Stimulated activated CD8-positive, alpha-beta memory T cell treated with anti-CD3 and anti-CD28 coated beads, Interleukin-12 subunit alpha, Interleukin-12 subunit beta, amount 100 ng/mL, for 4 hours (primary cell): ENCODE measurements at places on chromosomes 1 and 21.

- DNase-seq: no peak
Measured at GRCh38 chr1:229753764-229754551, 127.9 kb downstream of the URB2 start.

DNA sequence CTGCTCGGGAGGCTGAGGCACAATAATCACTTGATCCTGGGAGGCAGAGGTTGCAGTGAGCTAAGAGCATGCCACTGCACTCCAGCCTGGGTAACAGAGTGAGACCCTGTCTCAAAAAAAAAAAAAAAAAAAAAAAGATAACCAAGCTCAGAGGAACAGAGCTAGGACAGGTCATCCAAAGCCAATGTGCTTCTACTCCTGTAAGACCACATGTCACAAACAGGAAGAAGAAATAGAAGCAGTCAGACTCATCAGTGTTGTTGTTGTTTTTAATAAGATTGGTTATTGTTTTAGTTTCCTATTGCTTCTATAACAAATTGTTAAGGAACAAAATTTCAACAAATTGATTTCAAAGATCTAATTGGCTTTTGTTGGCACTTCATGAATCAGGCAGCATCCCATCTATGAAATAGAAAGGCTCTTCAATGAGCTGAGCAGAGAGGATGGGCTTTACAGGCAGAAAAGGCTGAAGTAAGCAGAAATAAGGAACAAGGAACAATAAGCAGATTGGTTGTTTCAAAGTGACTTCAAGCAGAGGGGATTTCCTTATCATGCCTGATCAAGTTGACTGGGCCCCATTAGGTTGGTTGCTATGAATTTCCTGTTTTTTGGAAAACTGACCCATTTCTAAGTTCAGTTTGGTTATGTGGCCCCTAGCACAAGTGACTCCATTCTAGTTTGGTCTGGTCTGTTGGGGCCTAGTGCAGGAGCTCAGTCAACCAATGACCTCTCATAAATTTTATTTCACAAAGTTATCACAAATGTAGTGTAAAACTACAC, 6.0 kb upstream of the AKNAD1 start:
- DNase-seq: no peak

DNA sequence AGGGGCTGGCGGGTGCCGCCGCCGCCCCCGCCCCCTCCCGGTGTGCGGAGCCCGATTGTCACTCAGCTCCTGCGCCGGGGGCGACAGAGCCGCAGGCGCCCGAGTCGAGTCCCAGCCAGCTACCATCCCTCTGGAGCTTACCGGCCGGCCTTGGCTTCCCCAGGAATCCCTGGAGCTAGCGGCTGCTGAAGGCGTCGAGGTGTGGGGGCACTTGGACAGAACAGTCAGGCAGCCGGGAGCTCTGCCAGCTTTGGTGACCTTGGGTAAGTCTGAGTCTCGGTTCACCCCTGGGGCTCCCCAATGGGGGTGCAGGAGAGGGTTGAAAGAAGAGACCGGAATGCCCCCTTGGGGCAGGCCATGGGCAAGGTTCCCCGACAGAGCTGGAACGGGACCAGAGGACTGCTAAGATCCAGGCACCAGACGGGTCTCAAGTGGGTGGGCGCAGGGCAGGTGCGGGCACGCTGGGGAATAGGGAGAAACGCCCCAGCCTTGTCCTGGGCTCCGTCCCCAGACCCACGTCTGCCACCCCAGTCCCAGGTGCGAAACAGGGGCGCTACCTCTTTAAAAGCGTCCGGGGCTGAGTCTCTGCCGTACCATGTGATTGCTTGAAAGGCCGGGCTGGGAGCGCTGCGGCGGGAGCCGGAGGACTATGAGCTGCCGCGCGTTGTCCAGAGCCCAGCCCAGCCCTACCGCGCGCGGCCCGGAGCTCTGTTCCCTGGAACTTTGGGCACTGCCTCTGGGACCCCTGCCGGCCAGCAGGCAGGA, at the start of gene ADORA1:
TSS of gene ADORA1 (plus strand) at position 61 of the 765 bp plus-strand sequence. CDS start 1,116 bp downstream, outside the sequence.
- no peak for DNase-seq

DNA sequence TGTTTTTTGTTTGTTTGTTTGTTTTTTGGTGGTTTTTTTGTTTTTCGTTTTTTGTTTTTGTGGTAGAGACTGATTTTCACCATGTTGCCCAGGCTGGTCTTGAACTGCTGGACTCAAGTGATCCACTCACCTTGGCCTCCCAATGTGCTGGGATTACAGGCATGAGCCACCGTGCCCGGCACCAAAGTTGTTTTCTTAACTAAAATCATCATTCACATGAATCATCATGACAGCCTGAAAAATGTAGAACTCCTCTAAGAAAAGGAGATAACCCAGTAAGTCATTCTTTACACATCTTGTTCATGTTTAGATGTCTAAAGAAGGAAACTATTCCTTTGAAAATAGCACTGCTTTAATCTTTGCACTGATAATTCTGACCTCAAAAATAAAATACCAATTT, 37.5 kb downstream of the DISP1 start:
- no peak for DNase-seq

- DNase-seq: no peak
Measured at GRCh38 chr1:9643351-9644256, 7.9 kb upstream of the PIK3CD start.

GRCh38 chr21:28752131-28752530, 240.5 kb downstream of the LTN1 start:
- DNase-seq: no peak

DNA sequence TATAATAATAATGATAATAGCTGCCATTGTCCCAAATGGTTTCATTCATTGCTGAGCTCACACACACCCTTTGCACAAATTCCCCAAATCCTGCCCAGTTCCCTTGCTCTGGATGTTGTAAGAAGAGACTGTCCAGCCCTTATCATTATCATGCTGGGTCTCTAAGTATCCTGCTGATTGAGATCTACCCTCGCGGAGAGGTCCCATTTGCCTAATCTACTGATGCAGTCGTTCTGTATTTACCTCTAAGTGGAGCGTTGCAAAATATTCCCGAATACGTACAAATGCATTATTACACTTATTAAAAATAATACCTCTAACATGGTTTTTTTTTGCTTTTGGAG, 51.2 kb downstream of the TNFRSF8 start:
- DNase-seq: no peak

DNA sequence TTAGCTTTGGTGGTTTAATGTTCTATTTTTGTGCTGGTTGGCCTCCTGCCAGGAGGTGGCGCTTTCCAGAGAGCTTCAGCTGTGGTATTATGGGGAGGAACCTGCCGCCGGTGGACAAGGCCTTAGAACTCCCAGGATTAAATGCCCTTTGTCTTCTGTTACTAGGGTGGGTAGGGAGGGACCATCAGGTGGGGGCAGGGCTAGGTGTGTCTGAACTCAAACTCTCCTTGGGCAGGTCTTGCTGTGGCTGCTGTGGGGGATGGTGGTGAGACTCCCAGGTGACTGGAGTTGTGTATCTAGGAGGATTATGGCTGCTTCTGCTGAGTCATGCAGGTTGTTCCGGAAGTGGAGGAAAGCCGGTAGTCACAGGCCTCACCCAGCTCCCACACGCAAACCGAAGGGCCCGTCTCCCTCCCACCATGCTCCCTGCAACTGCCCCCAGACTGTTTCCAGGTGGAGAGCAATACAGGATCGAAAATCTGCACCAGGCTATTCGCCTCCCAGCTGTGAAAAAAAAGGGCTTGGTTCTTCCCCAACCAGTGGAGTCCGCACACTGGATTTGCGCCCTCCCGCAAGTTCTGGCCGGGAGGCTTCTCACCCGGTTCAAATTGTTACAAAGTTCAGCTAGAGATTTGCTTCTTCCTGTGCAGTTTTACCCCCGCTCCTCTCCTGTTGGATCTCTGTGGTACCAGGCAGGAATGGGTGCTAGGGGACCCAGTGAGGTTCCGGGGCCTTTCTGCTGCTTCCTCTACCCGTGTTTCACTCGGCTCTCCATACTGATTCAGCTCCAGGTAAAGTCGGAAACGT, 220.5 kb downstream of the CENPF start:
- no peak for DNase-seq

- no peak for DNase-seq
Measured at GRCh38 chr1:110626889-110627288, 20.7 kb upstream of the KCNA2 start.

DNA sequence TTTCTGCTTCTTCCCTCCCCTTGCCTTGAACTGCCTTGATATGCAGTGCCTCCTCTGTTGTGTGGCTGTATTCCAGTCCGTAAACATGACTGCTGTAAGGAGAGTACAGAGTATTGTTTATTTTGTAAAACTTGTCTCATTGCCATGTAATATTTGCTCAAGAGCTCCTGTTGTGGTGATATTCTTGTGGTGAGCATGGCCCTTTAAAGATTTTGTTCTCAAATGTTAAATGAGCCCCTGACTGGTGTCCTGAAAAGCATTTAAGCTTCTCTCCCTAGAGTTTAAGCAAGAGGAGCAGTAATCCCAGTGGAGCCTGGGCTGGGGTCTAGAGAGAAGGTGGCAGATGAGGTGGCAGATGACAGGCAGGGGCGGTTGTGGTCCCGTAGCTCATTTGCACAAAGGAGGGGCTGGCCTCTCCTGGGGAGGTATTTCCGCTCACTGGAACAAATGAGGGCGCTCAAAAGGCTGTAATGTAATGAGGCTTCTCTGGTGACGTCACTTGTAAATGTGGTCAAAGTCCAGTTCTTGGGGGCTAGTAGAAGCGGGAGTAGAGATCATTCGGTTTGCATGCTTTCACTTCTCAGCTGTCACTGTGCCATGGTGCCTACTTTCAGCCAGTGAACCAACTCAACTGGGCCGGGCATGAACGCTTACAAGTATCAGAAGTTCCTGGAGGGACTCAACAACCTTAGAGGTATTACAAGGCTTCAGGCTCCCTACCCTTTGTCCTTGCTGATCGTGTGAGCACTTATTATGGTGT, 46.0 kb upstream of the MACF1 start:
- DNase-seq: no peak

DNA sequence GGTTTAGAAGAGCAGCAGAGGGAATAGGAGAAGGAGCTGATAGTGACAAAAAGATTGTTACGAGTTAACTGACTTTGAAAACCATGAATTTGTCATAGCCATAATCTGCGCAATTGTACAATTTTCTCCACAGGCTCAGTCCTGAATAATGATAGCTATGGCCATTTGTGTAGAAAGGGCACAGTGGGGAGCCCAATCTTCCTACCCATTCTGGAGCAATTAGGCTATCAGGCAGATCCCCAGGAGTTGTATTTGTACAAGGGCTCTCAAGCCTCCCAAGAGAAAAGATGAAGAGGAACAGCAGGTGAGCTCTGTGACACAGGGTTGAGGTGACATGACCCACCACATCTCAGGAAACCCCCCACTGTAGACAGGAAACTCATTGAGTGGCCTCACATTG, 42.1 kb upstream of the SAMD13 start:
- DNase-seq: no peak

DNA sequence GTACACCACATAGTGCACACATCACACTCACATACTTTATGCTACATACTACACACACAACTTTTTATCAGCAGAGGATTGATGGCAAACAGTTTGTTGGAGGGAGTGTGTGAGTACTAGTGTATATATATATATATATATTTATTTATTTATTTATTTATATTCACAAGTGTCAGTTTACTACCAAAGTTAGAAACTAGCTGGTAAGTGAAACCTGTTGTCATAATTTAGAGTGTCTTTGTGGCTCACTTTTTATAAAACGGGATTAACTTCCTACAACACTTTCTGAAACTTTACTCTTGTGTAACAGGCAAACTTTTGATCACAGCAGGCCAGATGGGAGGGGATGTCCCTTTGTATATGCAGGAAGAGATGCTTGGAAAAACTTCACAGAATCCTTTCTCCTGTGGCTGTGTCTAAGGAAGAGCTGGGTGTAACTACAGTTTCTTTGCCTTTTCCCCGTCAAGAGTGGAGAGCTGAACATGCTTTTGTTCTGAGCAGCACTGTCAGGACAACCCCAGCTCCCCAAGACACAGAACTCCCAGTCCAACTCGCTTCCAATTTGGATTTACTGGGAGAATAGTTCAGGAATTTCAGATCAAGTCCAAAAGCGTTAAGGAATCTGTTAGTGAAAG, 1.9 kb upstream of the SAMD13 start:
- DNase-seq: no peak

DNA sequence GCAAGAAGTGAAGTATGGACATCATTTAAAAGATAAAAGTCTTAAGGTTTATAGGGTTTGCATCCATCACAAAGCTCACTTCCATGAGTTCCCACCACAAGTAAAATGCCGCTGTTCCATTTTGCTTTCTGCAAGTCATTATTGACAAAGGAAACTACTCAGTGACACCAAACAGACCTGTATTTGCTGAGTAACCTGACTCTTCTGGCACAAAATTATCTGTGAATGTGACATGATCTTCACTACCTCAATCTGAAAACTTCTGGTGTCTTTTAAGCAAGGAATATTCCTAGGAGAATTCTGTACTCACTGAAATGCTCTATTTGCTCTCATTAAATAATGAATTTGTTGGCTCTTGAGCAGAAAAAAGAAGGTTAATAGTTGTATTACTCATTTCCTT, 1077.4 kb upstream of the ADGRL4 start:
- no peak for DNase-seq

DNA sequence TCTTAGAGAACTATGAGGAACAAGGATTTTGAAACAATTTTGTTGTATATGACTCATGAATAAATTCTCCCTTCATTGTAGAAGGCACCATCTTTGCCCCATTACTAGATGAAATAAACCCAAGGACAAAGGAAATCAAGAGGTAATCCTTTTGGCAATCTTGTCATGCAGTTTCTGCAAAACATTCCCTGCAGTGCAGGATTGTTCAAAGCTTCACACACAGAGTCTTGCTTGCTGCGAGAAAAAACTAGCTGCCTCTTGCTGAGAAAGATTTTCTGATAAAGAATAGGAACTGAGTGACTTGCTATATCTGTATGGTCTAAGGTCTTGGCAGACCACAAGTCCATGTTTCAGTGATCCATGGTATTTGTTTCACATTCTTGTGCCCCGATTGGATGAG, 657.4 kb upstream of the ADGRL4 start:
- DNase-seq: no peak

DNA sequence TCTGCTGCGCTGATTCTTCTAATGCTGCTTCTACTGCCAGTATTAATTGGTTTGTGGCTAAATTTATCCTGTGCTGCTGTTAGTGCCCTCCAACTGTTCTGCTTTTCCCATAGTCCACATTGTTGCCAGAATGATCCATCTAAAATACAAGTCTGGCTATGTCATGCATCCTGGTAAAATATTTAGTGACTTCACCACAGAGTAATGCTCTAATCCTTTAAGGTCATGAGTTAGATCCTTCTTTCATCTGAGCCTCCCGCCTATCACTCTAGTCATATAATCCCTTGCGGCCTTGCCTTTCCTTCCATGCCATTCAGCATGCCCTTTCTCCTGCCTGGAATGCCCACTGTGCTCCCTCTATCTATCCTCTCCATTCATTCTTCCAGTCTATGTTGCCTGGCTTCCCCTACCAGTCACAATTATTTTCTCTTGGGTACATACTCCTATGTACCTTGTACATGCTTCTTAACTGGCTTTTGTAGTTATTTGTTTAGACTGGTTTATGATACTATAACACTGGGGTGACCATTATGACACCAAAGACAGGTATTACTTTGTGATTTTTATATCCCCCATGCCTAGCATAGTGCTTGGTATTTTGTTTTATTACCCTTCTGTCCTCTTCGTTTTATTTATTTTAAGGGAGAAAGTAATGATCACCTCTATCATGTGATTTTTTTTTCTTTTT, 144.0 kb downstream of the MAGI3 start:
- no peak for DNase-seq
